ENCODE measurements at places on chromosomes 11 and 22.

- no peak for DNase-seq
Observed at GRCh38 chr22:20015187-20015625, 1.4 kb downstream of the ARVCF start.

DNA sequence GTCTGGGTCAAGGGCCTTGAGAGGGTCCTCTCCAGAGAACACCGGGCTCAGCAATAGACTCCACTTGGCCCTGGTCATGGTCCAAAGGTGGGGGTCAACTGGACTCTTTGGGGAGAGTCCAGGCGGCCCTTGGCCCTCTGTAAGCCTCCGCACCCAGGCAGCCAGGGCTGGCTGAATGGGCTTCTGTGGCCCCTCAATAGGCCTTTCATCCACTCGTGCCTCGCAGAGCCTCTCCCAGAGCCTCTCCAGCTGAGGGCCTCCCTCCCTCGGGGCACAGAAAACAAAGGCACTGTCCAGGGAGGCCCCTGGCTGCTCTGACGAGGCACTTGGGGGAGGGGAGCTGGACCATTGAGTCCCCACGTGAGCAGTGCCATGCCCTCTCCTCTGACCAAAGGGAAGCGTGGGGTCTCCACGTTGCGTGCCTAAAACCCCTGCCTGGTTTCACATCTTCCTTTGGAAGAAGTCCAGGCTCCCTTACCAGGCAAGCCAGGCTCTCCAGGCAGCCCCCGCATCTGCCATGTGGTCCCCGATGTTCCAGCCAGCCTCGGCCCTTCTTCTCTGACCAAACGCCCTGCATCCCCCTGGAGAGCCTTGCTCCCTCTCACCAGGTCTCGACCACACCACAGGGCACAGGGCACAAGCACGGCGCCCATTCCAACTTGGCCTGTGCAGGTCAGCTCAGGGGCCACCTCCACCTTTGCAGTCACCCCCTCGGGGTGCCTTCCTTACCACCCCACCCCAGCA is 15.5 kb downstream of the KIAA0930 start:
- no peak for DNase-seq

DNA sequence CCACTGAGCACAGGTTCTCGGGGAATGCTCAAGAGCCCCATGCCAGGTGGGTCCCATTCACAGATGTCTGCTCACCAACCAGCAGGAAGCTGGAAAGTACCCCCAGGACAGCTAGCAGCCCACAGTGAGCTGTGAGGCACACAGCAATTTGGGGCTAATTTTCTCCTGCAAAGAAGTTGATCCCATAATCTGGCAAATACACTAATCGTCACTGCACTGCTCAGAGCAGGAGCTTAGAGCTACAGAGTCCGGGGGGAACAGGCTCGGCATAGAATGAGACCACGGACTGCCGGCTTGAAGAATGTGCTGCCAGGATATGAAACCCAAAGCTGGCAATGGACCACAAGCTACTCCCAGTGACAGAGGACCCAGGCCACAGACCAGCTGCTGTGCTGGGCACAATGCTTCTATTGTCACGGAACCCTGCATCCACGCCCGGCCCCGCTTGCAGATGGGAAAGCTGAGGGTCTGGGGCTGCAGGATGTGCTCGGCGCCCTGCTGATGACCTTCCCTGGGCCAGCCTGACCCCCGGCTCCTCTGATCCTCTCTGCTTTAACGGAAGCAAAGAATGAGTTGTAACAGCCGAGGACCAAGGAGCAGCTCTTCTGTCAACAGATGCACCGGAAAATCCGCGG is 239.7 kb downstream of the CTTN start:
- no peak for DNase-seq

- DNase-seq, result no peak
Observed at GRCh38 chr22:36067235-36067558, 38.6 kb upstream of the RBFOX2 start.

DNA sequence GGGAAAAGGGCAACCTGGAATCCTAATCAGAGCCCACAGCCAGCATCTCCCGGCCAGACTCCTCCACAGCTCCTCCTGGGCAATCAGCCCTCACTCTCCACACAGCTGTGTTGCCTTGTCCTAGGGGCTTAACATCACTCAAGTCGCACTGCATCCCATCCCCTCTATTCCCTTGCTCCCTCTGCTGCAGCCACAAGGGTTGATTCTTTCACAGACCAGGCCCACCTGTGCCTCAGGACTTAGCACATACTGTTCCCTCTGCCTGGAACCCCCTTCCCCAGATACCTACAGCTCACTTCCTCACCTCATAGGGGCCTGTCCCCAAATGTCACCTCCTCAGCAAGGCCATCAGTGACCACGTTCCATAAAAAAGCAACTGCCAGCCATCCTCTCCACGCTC is 18.4 kb downstream of the SPATA19 start:
- DNase-seq, result no peak

Measured in CD8-positive, alpha-beta T cell (primary cell).